ENCODE measurements at places on chromosomes 7 and 10.

DNA sequence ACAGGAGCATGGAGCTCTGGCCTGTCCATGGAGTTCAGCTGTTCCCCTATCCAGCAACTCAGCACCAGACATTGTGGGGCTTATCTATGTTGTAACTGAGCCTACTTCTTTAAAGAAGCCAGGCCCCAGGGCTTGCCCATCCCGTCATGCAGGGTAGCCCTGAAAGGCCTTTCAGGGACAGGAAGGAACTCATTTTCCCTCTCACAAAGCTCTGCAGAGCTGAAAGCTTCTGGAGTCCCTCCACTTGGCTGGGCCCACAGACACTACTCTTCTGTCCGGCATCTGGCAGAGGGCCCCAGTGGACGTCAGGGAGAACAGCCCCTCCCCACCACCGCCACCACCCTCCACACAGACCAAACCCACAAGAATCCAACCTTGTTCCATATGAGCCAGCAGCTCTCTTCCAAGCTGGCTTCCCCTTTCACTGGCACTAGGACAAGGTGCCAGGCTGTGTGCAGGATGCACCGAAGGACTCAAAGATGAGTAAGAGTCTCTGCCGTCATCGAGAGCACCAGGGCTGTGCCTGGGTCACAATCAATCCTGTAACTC lies 33.1 kb downstream of the DENND2A start:
- DNase-seq: peak; percentile 89

DNA sequence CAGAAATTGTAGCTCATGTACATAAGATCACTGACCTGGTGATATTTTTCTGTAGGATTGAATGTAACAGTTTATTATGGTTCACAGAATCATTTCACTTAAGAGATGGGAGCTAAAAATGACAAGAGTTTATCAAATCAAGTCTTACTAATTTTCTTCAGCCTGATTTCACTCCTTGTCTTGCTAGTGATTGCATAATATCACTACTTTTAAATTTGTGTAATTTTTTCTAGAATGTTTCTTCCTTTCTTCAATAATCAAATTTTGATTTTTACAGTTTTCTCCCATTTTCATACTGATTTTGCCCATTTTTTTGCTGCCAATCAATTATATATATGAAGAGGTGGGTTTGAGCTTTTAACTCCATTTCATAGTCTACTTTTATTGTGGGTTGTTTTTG lies 68.8 kb upstream of the TMEM140 start:
- no peak for DNase-seq

DNA sequence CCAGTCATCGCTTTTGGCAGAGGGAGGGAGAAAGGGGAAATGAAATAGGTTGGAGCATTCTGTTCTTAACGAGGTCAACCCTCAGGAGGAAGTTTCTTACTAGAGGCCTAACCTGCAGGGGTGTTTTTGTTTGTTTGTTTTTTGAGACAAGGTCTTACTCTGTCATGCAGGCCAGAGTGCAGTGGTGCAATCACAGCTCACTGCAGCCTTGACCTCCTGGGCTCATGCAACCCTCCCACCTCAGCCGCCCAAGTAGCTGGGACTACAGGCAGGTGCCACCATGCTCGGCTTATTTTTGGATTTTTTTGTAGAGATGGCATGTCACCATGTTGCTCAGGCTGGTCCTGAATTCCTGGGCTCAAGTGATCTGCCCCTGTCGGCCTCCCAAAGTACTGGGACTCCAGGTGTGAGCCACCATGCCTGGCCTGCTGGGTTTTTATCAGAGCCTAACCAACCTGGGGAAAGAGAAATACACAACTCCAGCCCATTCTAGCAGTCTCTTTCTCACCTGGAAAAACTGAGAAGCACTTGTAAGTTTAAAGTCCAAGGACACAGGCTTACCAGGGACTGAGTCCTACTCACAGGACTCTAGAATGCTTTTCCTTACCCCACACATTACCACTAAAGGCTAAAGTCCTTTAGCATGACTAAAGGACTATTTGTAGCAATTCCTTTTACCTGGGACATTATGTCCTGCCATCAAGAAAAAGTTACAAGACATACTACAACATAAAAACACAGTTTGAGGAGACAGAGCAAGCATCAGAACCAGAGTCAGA lies 101.0 kb upstream of the EGFR start:
- DNase-seq: no peak

DNA sequence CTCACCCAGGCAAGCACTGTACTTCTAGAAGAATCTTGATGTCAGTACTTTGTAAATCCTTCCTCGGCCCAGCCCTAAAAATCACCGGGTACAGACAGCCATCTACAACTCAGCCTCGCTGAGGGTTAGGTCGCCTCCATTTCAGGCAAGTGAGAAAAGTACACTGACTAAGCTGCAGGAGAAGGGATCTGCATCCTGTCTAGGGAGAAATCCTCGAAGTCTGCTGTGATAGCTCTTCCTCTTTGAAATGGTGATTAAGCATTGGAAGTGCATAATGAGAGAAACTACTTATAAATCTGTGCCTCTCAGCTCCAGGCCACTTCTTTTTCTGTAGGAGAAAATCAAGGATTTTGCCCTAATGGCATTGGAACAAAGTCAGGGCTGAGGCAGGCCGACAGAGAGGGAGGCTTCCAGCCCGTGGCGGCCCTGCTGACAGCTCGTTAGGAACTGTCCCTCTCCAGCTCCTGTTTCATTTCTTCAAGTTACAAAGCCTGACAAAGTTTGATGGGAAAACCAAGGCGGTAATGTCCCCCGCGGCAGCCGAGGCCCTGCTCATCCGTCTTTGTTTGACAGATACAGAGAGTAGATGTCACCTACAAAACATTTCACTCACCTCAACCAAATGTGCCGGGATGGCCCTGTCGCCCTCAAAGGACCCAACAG lies 14.1 kb upstream of the GOT1 start:
- DNase-seq: no peak

- no peak for DNase-seq
Measured at GRCh38 chr10:60140651-60141632, 234.6 kb upstream of the CCDC6 start.

All from putamen (tissue), 1 donor.